NCI-H446 treated with DMSO at 0.1 percent for 48 hours (cell line): ENCODE measurements at places on chromosomes 5 and 9.

DNA sequence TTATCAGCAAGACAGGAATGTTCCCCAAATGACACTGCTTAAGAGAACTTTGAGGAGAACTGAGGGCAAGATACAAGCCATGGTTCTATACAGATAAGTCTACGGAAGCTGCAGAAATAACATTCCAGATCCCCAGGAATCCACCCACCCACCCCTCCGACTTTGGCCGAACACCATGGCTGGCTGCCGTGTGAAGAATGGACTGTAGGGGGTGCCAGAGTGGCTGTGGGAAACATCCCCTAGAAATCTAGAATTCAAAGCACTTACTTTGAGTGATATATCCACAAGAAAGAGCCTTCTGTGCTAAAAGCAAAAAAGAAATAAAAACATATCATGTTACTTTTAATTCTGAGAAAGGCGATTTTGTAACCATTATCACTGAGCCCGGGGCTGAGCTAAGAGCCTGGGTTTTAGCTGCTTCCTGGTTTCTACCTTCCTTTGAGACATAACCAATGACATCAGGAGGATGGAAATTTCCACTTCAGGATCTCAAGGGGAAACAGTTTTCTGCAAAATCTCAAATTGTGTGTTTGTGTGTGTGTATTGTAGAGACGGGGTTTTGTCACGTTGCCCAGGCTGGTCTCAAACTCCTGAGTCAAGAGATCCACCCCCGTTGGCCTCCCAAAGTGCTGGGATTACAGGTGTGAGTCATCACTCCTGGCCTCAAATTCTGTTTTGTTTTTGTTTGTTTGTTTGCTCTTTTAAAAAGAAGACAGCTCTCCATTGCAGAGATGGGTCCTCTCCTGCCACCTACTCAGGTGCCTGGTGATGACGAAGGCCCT, 36.4 kb downstream of the GGTA1 start:
- DNase-seq, result no peak

- DNase-seq, result no peak
Observed at GRCh38 chr5:150289551-150290390, at the start of gene CAMK2A. Gene CAMK2A, minus strand, starts transcription at chr5:150289773. Its CDS starts 148 bp downstream, at chr5:150289625.

DNA sequence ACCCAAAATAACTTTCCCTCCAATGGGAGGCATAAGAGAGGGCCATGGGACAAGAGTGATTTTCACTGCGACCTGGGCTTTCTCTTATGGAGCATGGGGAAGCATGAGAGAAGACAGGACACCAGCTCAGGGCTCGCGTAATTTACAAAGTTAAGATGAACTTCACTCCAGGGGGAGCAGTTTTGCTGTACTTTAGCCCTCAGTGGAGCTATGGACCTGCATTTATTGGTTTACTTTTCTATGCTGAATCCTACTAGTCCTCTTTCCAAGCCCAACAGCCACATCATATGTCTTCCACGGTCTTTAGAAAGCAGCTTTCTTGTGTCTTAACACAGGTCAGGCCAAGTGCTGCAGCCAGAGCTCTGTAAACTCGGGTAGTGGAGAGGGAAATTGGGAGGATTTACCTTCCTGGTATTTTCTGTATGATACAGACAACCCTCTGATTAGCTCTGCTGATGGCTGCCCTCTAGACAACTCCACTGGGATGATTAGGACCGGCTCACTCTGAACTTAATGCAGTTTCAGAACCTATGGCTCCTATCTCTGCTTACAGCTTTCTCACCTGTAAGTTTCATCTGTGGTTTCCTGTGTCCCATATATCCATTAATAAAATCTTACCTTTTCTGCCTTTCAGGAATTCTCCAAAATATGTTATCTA, 581.0 kb upstream of the RORB start:
- no peak for DNase-seq

DNA sequence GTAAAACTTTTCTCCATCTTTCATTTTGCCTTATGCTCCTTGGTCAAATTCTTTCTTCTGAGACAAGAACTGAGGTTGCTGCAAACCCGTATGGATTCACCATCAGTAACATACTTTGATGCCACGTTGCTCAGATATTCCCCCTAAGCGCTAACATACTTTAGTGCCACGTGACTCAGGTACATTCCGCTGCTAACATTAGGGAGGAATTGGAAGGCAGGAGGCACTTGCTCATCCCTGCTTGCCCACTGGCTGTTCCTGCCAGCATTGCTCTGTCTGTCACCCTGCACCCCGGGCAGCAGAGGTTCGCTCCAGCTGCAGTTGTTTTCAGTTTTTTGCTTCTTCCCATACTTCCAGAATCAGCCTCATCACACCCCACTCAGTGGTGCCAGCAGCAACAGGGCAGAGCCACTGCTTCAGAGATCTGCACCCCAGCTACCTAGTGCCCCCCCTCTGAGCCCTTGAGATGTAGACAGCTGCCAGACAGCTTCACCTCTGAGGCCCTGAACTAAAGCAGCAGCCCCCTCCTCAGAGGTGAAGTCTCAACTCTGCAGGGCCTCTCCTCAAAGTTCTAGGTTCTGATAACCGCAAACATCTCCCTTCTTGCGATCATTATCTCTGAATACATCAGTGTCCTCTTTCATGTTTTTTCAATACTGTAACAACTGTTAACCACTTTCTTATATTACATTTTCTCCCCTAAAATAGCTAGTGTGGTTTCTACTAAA, 228.0 kb upstream of the KIF2A start:
- no peak for DNase-seq

DNA sequence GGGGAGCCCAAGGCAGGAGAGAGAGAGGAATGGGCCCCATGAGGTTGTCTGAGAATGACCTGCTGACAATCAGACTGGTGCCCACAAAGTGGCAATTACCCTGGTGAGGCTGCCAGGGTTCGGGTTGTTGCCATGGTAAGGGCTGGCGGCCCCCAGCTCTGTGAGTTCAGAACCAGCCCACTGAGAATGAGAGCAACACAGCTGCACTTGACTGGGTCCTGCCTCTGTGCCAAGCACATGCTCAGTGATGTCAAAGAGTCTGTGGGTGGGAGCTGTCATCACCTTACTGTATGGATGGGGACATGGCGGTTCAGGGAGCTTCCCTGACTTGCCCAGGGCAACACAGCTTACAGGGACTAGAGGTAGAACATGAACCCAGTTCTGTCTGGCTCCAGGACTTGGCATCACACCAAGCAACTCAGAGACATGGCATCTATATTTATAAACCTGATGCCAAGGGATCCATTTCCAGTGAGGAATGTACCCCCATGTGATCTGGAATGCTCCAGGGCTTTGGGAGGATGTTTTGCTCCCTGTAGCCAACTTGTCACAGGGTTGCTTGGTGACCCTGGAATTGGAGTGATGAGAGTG, 38.2 kb upstream of the TEX48 start:
- no peak for DNase-seq

DNA sequence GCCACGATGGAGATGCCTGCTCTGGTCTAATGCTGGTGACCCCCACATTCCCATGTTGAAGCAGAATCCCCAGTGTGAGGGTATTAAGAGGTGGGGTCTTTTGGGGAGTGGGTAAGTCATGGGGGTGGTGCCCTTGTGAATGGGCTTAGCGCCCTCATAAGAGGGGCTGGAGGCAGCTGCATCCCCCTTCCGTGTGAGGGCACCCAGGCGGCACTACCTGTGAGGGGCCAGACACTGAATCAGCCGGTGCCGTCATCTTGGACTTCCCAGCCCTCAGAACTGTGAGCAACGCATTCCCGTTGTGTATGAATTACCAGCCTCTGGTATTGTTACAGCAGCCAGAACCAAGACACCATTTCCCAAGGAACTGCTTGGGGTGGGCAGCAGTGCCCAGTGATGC, 27.0 kb upstream of the RNF130 start:
- DNase-seq, result no peak

- DNase-seq, result peak; percentile 32
Observed at GRCh38 chr9:32928145-32928763, 73.2 kb downstream of the APTX start.

- no peak for DNase-seq
Observed at GRCh38 chr9:80957801-80958200, 731.5 kb downstream of the TLE1 start.

DNA sequence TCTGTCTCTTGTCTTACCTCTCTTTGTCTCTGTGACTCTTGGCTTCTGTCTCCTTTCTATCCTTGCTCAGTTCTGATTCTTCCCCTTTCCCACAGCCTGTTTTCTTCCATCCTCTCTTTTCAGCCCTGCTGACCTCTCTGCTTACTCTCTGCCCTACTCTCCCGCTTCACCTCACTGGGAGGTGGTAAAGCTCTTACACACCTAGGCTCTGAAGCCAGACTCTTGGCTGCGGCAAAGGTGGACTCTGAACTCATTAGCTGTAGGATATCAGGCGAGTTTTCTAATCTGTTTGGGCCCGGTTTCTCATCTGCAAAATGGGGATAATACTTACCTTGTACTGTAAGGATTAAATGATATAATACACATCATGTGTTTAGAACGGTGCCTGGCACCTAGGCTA, 11.1 kb downstream of the PCDH1 start:
- DNase-seq, result no peak

DNA sequence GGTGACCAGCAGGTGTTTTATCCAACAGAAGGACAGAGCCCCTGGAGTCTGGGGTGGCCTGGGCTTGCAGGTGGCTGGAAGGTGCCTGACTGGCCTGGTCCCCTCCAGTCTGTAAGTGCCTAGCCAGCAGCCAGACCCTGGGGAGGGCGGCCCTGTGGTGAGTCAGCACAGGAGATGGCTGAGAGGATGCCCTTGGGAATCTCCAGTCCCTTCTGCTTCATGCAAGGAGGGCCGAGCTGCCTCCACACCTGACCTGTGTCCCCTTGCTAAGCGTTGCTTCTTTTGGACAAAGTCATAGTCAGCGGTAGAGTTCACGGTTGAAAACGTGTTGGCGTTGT, 20.2 kb downstream of the OBP2B start:
- no peak for DNase-seq

GRCh38 chr9:80004714-80005113, 432.9 kb downstream of the TLE4 start:
- DNase-seq, result no peak

- peak; percentile 41 for DNase-seq
Observed at GRCh38 chr5:170760113-170760512, 23.4 kb upstream of the GABRP start.

DNA sequence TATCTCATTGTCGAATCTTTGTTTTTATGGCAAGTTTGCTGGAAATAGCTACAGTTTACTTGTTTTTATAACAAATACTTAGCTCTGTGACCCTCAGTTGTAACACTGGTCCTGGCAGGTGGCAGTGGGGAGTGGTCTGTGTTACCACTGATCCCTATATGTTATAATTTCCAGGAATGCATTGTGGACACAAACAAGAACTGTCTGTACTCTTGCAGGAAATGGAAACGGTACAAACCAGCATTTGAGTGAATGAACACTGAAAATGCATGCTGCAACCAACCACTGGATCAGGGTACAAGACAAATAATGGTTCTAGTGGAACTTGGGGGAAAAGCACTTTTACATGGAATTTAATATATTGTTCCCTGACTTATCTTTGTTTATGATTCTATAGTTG, 66.5 kb upstream of the PJA2 start:
- no peak for DNase-seq

DNA sequence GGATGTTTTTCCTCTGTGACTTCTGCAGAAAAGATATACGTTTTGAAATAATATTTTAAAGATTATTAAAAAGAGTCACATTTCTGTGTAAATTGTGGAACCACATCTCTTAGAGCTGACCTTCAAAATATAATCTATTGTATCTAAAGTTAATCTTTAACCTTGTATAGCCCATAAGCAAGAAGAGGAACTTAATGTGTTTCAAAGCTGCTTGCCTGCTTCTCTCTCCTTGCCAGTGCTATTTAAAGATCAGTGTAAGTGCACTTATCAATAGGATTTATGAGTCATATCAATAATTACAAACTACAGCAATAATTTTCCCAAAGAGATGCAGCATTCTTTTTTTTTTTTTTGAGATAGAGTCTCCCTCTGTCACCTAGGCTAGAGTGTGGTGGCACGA, 29.4 kb upstream of the GDA start:
- no peak for DNase-seq

DNA sequence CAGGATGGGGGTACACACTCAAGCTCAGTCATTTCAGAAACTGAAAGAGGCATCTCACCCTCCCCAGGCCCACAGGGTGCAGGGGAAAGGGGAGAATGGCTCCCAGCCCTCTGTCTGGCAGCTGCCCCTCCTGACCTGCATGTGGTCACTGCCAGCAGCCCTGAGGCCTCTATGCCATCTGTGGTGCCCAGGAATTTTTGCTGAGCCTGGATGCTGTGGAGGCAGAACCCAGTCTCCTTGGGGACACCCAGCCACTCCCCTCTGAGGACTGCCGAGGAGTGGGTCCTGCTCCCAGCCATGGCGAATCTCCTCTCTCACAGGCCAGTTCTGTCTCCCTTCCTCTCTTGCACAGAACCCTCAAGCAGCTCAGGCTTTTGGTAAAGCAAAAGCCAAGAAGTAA, 104.0 kb upstream of the ALDH1B1 start:
- DNase-seq, result no peak

DNA sequence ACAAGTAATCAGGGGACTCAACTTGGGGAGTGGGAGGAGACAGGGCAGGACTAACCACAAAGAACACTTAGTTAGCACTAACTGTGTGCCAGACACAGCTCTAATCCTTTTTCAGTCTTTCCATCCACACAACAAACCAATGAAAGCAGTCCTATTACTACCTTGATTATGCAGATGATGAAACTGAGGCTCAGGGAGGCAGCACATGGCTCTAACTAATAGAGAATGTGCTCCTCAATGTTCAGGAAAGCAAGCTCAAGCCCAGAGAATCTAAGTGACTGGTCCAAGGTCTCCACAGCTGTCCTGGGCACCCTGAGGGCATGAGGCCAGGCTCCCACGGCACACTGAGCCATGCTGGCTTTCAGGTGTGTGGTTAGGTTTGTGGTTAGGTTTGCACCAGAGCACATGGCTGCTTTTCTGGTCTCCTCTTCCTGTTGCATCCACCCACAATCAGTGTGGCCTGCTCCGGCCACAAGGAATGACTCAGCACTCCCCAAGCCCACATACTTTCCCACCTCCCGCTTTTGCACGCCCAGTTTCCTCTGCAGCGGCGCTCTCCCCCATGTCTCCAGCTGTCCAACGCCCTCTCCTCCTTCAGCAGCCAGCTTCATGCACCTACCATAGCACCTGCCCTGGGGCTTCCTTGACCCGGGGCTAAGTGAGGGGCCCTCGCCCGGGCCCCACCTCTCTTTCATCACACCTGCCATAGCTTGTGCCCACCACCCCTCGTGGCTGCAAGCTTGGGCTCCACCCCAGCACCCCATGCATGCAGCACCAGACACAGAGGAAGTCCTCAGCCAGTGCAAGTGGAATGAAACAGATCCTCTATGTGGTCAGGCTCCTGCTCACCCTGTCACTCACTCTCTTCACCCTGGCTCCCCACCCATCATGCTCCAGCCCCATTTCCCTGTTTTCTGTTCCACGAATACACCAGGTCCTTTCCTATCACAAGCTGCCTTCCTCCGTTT, 133.1 kb downstream of the GABBR2 start:
- DNase-seq, result no peak
